ENCODE measurements at places on chromosomes 16 and 17.
A peak's percentile ranks its signal among the peaks of the same experiment; 100 is the strongest.

DNA sequence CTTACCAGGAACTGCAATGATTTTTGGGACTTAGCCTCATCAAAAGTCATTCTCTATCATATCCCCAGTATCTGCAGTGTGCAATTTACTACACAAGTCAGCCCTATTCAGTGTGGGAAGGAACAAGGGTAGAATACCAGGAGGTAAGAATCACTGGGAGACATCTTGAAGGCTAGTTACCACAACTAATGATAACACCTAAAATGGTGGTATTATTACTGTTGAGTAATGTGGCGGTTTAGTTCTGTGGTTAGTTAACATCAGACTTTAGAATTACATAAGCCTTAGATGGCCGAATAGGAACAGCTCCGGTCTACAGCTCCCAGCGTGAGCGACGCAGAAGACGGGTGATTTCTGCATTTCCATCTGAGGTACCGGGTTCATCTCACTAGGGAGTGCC lies 567.9 kb upstream of the CDH11 start:
- no peak for DNase-seq

DNA sequence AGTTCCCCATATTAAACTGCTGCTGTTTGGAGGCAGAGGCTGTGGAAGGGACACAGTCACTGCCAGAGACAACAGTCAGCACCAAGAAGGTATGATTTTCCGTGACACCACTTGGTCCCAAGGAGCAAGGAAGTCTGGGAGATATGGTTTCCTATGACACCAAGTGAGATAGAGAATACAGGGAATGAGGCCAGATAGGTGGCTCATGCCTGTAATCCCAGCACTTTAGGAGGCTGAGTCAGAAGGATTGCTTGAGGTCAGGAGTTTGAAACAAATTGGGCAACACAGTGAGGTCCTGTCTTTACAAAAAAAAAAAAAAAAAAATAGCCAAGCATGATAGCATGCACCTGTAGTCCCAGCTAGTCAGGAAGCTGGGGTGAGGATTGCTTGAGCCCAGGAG lies 90.8 kb downstream of the ABCC12 start:
- no peak for DNase-seq

DNA sequence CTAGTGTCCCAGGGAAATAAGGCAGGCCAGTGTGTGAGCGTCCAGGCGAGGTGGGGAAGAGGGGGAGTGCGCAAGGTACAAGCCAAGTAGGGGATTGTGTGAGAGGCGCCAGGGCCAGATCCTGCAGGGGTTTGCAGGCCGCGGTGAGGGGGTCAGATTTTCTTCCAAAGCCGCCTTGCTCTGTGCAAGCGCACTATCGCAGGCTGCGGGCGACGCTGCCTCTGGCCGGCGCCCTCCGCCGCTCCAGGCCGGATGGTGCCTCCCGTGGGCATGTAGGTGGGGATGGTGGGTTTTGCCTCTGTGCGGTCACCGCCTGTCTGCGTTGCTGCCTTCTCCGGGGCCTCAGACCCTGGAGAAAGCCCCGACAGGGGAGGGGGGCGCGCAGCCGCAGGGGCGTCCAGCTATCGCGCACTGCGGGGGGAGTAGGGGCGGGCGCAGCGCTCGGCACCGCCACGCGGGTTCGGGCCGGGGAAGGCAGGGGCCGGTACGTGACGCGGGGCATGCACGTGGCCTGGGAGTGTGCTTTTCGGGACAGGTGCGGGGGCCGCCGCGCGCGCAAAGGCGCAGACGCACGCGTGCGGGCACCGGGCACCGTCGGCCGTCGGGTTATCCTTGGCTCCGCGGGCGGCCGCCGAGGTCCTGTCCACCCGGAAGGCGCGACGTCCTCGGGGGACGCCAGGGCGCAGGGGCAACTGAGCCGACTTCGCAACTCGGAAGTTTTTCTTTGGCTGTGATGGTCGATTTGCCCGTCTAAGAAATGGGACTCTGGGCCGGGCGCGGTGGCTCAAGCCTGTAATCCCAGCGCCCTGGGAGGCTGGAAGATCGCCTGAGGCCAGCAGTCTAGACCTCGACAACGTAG lies 1.1 kb upstream of the HAPSTR1 start:
- no peak for DNase-seq

DNA sequence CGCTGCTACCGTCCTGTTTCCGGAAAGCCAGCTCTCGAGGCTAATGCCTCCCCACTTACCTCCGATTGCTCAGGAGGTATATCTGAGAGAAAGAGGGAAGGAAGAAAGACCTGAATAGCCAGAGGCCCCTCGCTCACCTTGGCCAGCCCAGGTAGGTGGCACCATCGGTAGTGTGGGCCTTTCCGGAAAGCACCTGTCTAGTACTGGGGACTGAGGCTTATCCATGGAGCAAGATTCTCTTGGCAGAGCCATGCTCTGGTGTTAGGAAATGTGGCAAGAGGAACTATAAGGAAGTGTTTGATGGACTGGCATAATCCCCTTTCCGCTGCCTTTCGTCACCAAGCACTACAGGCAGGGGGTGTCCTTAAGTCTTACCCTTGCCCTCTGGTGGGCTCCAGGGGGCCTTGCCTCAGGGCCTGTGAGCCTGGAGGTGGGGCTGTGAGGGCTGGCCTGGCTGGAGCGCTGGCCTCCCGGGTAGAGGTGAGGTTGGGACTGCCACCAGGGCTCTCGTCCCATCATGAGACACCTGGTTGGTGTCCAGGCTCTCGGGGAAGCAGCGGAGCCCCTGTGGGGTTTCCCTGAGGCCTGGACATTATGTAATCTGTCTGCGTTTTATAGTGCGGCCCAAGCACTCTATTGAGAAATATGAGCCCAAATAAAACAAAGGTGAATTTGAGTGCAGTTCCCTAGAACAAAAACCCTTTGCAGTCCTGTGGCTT lies 2.9 kb downstream of the CMIP start:
- no peak for DNase-seq

DNA sequence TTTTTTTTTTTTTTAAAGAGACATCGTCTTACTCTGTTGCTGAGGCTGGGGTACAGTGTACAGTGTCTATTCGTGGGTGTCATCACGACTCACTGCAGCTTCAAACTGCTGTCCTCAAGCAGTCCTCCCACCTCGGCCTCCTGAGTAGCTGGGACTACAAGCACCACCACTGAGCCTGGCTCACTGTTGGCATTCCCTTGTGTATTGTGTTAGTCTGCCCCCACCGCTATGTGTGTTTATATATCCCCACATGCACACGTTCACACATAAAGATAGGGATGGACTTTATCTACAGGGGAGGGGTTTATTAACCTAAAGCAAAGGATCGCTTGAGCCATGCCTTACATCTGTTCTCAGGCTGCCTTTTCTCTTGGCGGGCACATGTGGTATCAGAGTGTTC lies 63.8 kb downstream of the SEC14L1 start:
- DNase-seq, result no peak

DNA sequence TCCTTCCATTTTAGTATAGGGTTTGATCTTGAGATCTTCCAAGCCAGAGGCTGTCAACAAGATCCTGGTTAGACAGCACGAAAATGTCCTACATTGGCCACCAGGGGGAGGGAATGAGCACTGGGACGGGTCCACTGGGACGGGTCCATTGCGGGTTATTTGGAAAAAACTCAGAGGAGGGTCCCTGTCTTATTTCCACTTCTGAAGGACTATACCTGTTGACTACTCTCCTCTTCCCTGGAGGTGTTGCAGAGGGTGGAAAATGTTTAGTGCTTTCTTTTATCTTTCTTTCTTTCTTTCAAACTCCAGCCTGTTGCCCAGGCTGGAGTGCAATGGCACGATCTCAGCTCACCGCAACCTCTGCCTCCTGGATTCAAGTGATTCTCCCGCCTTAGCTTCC lies 2.5 kb downstream of the TTLL6 start:
- peak; percentile 44 for DNase-seq

GRCh38 chr16:3963886-3964685 lies 83.6 kb upstream of the CREBBP start:
- no peak for DNase-seq

DNA sequence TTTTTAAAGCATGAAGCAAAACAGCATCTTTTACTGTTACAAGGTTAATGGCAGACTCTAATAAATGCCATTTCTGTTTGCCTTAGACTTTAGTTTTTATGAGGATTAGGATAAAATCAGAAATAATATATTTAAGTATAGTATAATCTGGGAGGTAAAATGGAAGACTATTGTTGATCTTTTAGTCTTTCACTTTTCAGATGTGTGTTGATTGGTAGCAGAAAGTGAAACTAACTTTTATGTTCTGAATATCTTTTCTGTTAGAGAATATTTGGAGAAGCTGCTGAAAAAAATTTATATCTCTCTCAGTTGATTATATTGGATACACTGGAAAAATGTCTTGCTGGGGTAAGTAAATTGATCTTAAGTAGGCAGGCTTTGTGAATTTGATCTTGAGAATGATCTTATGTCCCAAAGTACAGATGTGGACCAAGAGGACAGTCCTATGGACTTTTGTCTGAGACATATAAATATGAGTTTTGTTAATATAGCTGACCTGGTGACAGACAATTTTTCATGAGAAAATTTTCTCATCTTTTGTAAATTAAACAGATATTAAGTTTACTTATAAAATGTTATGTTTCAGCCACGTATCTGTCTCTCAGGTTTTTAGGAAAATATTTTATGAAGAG lies 64.1 kb downstream of the NF1 start:
- DNase-seq, result no peak

GRCh38 chr16:30622455-30623032 lies 12.4 kb upstream of the ZNF689 start:
- DNase-seq, result no peak

DNA sequence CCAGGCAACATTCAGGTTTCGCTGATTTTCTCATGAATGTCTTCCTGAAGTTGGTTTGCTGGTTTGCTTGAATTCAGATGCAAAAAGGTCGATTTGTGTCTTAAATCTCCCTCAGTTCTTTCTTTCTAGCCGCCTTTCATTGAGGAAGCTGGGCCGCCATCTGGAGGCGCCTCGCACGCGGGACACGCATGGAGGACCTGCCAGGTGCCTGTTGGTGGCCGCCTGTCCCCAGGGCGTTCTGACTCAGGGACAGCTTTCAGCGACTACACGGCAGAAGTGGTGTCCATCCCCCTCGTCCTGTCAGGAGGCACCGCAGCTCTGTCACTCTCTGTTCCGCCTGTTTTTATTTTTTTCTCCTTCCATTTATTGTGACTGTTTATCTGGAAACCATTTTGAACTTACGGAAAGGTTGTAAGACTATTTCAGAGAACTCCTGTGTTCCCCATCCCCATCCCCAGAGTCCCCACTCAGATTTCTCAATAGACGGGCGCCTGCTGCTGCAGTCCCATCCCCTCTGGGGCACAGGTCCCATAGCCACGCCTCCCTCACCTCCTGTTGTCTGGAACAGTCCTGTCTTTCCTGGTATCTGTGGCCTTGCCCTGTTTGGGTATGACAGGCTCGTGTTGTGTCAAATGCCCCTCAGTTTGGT lies 33.2 kb downstream of the COX4I1 start:
- no peak for DNase-seq

DNA sequence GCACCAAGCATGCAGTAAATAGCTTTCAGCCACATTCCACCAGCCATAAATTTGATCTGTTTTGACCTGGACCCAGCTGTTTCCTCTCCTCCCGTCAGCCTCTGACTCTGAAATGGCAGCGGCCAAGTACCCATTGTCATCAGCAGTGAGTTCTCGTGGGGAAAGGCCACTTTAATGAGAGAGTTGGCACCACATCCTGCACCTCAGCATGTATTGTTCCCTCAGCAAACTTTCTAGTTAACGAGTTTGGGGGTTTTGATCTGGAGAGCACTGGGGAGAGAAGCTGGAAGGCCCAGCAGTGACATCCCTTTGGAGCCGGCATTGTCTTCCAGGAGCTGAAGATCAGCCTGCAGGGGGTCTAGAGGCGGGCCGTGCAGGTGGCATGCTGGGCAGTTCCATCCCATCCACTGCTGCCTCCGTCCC lies 84.9 kb downstream of the RPA1 start:
- DNase-seq, result peak; percentile 21

DNA sequence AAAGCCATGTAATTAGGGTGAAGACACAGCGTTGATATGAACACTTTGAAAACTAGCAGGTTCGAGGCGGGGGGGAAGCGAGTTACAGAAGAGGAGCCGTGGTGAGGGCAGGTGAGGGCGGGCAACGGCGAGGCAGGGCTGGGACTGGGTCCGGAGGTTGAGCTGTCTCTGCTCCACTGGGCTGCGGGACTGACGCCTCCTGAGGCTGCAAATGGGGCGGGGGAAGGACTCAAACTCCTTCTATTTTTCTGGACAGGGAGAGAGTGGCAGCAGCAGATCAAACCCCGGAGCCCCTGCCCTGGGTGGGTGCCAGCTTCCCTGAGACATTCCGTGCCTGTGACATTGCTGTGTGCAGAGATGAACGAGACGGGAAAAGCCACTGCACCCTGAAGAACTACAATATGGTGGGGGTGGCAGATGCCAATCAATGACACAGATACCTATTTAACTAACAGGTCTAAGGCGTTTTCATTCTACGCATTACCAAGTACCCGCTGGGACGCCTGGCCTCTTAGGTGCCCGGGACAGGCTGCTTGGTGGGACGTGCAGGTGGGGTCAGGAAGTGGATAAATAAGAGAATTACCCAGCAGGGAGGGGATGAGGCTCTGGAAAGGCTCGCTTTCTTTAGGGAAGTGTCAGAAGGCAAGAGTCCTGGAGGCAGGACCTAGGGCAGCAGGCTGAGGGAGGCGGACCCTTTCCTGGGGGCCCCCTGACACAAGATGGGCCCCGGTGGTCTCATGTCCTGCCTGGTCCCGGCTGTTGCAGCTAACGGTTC lies 30.4 kb downstream of the RPH3AL start:
- no peak for DNase-seq

DNA sequence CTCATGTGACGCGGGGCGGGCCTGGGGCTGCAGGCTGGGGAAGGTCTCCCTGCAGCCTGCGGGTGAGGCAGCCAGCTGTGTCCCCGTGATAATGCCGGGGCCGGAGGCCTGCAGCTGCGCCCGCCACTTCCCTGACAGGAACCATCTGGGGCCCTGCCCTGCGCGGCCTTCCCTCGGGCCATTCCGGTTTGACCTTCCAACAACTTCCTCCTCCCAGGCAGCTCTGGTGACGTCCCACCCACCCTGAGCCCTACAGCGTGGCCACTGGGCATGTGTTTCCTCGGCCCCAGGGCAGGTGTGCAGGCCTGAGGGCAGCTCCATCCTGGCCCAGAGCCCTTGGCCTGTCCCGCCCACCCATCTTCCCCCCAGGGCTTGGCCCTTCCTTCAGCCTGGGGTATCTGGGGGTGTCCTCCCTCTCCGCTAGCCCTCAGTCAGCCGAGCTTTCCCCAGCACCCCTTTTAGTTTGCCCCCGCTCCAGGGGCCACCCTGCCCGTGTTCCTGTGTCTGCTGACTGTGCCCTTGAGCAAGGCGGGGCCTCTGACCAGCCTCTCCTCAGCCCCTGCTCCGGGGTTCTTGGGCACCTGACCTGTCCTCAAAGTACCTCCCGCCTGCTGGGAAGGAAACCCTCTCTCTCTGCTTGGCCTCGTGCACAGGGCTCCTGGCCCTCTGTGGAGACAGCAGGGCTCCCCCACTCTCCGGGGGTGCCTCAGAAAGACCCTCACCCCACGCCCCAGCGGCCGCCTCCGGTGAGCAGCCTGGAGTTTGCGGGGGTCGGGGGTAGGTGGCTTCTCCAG lies at the start of gene CBFA2T3:
Gene CBFA2T3 (minus strand): TSS at position 190 of the 794 bp plus-strand sequence. CDS start 400 bp downstream, outside the sequence.
- no peak for DNase-seq

GRCh38 chr17:2735896-2736295 lies 13.6 kb downstream of the CCDC92B start:
- no peak for DNase-seq

DNA sequence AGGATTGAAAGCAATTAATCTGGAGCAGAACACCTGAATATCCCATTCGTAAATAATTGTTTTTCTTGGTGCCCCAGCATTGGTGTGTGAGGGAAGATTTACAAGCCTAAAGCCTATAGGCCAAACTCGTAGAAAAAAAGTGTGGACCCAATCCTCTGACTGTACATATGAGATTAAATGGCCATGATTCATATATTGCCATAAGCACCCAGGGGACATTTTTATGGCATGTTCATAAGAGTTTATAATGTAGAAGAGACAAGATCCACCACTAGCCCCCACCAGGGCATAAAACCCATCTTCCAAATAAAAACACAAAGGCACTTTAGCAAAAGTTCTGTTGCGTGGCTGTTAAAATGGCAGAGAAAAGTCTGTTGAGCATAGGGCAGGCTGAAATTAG lies 15.5 kb upstream of the SALL1 start:
- DNase-seq, result no peak
